Upper lobe of left lung (tissue), 6 donors: ENCODE measurements at places on chromosomes 6 and 20.

- H3K36me3 ChIP-seq, result no peaks in the 10 kb centered on the region
- H3K27ac ChIP-seq, result no peak overlapping the region
- no peak overlapping the region for H3K4me3 ChIP-seq
- H3K4me1 ChIP-seq, result no peaks in the 10 kb centered on the region
- no peak for DNase-seq
- no peaks in the 10 kb centered on the region for H3K27me3 ChIP-seq
Observed at GRCh38 chr6:81401970-81402690, 350.4 kb downstream of the TENT5A start.

DNA sequence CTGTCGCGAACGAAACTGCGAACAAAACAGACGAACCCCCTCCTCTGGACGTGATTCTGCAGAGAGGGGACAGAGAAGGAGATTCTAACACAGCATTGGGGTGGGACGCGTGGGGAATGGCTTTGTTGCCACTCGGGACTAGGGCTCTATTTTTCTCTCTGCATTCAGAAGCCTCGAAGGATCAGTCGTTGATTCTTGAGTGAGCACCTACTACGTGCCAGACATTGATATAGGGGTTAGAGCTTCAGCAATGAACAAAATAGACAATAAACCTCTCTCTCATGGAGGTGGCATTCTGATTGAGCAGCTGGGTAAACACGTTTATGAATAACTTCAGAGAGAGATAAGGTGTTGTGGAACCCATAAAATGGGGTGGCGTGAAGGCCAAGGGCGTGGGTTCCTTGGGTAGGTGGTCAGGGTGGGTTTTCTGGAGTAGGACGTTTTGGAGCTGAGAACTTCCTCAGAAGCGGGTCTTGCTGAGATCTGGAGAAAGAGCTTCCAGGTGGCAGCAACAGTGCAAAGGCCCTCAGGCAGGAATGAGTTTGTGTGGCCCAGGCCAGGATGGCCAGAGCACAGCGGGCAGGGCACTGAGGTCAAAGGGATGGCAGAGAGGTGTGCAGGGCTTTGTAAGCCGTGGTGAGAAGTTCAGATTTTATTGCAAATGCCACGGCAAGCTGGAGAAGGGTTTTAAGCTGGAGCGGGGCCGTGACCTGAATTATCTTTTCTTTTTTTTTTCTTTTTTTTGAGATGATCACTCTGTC is 884 bp downstream of the SLC2A10 start:
- DNase-seq, result no peak
- peak overlapping the region; percentile 86 for H3K27ac ChIP-seq
- peak overlapping the region; percentile 87 for H3K4me3 ChIP-seq
- H3K4me1 ChIP-seq, result peaks cover 22% of the 10 kb centered on the region
- no peaks in the 10 kb centered on the region for H3K27me3 ChIP-seq

GRCh38 chr20:21601799-21602198 is 87.9 kb upstream of the NKX2-2 start:
- H3K36me3 ChIP-seq, result no peaks in the 10 kb centered on the region
- H3K27me3 ChIP-seq, result no peaks in the 10 kb centered on the region
- no peak for DNase-seq
- H3K27ac ChIP-seq, result no peak overlapping the region
- no peak overlapping the region for H3K4me3 ChIP-seq

- no peak overlapping the region for H3K27ac ChIP-seq
- no peaks in the 10 kb centered on the region for H3K36me3 ChIP-seq
- H3K4me1 ChIP-seq, result peaks cover 6% of the 10 kb centered on the region
- no peak for DNase-seq
Observed at GRCh38 chr20:31740208-31740607, 1.1 kb downstream of the TPX2 start.

DNA sequence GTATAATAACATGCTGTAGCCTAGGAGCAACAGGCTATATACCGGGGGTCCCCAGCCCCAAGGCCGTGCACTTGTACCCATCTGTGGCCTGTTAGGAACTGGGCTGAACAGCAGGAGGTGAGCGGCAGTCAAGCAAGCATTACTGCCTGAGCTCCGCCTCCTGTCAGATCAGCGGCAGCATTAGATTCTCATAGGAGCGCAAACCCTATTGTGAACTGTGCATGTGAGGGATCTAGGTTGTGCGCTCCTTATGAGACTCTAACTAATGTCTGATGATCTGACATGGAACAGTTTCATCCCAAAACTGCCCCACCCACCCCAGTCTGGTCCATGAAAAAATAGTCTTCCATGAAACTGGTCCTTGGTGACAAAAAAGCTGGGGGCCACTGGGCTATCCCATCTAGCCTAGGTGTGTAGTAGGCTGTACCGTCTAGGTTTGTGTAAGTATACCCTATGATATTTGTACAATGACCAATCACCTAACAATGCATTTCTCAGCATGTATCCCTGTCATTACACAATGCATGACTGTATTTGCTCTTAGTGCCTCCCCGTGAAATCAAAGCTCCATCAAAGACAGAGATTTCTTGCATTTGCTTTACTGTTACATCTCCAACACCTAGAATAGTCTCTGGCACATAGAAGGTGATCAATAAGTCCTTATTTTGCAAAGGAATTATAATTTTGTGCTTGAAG is 30.8 kb downstream of the NHSL1 start:
- no peaks in the 10 kb centered on the region for H3K27me3 ChIP-seq
- DNase-seq, result no peak
- no peak overlapping the region for H3K27ac ChIP-seq
- no peak overlapping the region for H3K4me3 ChIP-seq

DNA sequence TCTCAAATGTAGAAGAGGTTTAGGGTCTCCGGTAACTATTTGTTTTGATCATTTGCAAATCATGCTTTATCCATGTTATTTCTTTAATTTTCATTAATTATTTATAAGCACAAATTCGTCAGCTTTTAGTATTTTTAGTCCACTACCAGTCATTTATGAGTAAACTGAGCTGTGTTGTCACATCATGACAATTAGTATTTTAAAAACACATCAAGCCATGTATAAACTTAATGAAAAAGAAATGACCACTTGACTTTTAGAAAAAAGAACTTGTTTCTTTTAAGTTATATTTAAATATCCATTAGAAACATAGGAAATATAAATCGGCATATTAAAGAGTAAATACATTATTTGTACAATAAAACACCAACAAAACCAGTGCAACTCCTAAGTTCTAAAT is 2.8 kb downstream of the NKX2-4 start:
- DNase-seq, result no peak
- H3K27ac ChIP-seq, result no peak overlapping the region
- H3K4me1 ChIP-seq, result peaks cover 17% of the 10 kb centered on the region
- peaks cover 5% of the 10 kb centered on the region for H3K36me3 ChIP-seq
- H3K27me3 ChIP-seq, result peaks cover 69% of the 10 kb centered on the region

DNA sequence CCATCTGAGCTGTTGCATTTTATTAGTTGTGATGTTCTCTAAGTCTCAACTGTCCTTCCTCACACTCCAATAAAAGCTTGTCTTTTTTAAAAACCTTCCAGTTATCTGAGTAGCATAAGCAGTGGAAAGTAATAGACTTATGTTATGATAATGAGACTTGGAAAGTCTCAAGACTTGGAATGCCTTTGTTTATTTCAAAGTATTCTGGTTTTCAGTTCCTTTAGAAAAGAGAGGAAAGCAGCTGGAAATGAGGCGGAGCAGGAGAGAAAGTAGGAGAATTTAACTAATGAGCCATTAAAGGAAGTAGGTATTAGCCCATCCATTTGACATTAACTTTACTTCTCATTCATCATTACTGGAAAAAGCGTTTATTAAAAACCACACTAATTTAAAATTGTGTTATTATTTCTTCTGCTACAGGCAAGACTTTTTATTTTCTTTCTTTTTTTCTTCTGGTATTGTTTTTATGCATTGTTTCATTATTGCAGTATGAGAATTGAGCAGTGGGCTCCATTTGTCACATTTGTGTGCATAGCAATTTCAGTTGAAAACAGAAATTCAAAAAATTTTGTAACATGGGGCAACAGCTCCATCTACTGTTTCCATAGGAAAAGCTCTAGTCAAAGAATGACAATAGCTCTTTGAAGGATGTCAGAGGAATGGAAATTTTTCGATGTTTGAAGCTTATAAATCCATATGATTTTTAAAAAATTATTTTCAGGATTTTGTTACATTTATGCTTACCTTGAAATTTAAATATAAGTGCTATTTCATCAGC is 194.8 kb downstream of the COL9A1 start:
- H3K36me3 ChIP-seq, result no peaks in the 10 kb centered on the region
- no peaks in the 10 kb centered on the region for H3K27me3 ChIP-seq
- DNase-seq, result no peak
- no peak overlapping the region for H3K4me3 ChIP-seq

- H3K36me3 ChIP-seq, result no peaks in the 10 kb centered on the region
Observed at GRCh38 chr6:116461932-116462885, 1.0 kb downstream of the CALHM6 start.

DNA sequence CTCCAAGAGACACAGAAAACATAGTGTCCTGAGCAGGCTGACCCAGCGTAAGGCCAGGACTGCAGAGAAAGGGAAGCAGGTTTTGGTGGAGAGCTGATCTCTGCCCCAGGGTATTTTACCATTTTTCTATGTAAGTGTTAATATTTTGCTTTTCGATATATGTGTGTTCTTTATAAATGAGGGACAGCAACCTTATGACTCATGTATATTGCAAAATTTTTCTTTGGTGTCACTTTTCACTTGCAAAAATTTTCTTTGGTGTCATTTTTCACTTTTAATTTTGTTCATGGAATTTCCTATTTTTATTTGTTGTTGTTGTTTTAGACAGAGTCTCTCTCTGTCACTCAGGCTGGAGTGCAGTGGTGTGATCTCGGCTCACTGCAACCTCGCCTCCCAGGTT is 34.6 kb upstream of the PXDC1 start:
- H3K36me3 ChIP-seq, result no peaks in the 10 kb centered on the region
- no peak overlapping the region for H3K27ac ChIP-seq
- H3K4me1 ChIP-seq, result no peaks in the 10 kb centered on the region
- H3K4me3 ChIP-seq, result no peak overlapping the region
- no peaks in the 10 kb centered on the region for H3K27me3 ChIP-seq
- no peak for DNase-seq

- peak within 1 kb of the TSS; percentile 30 for H3K4me3 ChIP-seq
- no peak for DNase-seq
- H3K27me3 ChIP-seq, result no peaks in the 10 kb centered on the region
- peak within 1 kb of the TSS; percentile 79 for H3K27ac ChIP-seq
Observed at GRCh38 chr6:116511424-116512110, at the start of gene CALHM5. CALHM5 (plus strand) TSS chr6:116511639; CDS start chr6:116511697, 58 bp downstream.

DNA sequence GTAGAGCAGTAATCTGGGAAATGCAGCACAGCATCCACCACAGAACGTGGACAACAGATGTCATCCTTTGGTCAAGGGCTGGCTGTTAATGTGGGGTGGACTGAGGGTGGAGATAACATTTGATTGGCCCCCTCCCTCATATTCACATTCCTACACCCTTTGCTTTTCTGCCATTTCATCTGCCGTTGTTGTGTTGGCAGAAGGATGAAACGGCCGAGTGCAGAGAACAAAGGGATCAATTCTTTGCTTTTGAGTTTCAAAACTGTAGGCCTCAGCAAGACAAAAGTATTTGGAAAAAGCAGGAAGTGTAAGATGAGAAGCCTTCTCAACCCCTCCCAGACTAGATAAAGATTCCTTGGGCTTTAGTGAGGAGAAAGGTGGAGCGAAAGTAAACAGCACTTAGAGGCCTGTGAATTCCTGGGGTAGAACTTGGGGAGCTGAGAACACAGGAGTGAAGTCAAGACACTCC is 74.2 kb upstream of the PHIP start:
- H3K4me1 ChIP-seq, result no peaks in the 10 kb centered on the region
- H3K36me3 ChIP-seq, result no peaks in the 10 kb centered on the region
- DNase-seq, result no peak
- no peaks in the 10 kb centered on the region for H3K27me3 ChIP-seq
- H3K27ac ChIP-seq, result no peak overlapping the region

- H3K27ac ChIP-seq, result no peak overlapping the region
- DNase-seq, result no peak
- no peaks in the 10 kb centered on the region for H3K4me1 ChIP-seq
- peaks cover 15% of the 10 kb centered on the region for H3K36me3 ChIP-seq
- no peak overlapping the region for H3K4me3 ChIP-seq
Observed at GRCh38 chr6:82185948-82186535, 61.5 kb downstream of the IBTK start.

- DNase-seq, result peak; percentile 67
- H3K4me1 ChIP-seq, result no peaks in the 10 kb centered on the region
- H3K27me3 ChIP-seq, result no peaks in the 10 kb centered on the region
- no peak overlapping the region for H3K4me3 ChIP-seq
Observed at GRCh38 chr6:148611213-148611612, 135.6 kb upstream of the UST start.

DNA sequence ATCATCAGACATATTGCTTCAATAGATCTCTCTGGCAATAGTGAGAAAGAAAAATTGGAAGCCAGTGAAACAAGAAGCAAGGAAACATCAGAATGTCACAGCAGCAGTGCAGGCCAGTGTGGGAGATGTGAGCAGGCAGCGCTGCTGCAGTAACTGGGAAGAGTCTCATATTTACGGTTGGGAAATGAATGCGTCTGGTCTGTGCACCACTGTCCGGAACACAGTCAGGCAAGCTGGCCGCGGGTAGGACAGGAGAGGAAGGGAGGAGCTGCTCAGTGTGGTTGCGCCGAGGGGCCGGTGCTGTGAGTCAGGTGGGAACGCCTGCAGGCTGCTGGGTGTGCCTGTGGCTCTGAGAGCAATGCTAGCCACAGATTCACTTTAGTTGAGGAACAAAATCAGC is 6.4 kb upstream of the PSMG4 start:
- peaks cover 8% of the 10 kb centered on the region for H3K4me1 ChIP-seq
- no peaks in the 10 kb centered on the region for H3K36me3 ChIP-seq
- DNase-seq, result no peak
- H3K27ac ChIP-seq, result no peak overlapping the region

GRCh38 chr6:8277769-8278168 is 157.6 kb downstream of the SLC35B3 start:
- H3K36me3 ChIP-seq, result no peaks in the 10 kb centered on the region
- H3K27ac ChIP-seq, result no peak overlapping the region
- no peak for DNase-seq
- H3K4me1 ChIP-seq, result no peaks in the 10 kb centered on the region
- no peaks in the 10 kb centered on the region for H3K27me3 ChIP-seq

GRCh38 chr6:33935439-33936080 is 131.8 kb upstream of the MLN start:
- H3K27me3 ChIP-seq, result no peaks in the 10 kb centered on the region
- no peak overlapping the region for H3K27ac ChIP-seq
- no peaks in the 10 kb centered on the region for H3K4me1 ChIP-seq
- DNase-seq, result no peak

GRCh38 chr6:109260701-109261100 is 121.6 kb downstream of the CD164 start:
- H3K36me3 ChIP-seq, result no peaks in the 10 kb centered on the region
- H3K4me1 ChIP-seq, result no peaks in the 10 kb centered on the region
- no peak overlapping the region for H3K4me3 ChIP-seq
- no peaks in the 10 kb centered on the region for H3K27me3 ChIP-seq
- DNase-seq, result no peak

GRCh38 chr20:34968042-34968775 is 12.5 kb downstream of the MYH7B start:
- H3K27ac ChIP-seq, result no peak overlapping the region
- no peak overlapping the region for H3K4me3 ChIP-seq
- no peaks in the 10 kb centered on the region for H3K27me3 ChIP-seq
- DNase-seq, result no peak

GRCh38 chr6:10534419-10534762 is 13.2 kb downstream of the GCNT2 start:
- DNase-seq, result no peak
- no peak overlapping the region for H3K4me3 ChIP-seq

- no peaks in the 10 kb centered on the region for H3K36me3 ChIP-seq
- H3K27ac ChIP-seq, result no peak overlapping the region
- no peak overlapping the region for H3K4me3 ChIP-seq
- H3K4me1 ChIP-seq, result no peaks in the 10 kb centered on the region
- DNase-seq, result no peak
Observed at GRCh38 chr6:155708100-155708499, 252.5 kb upstream of the NOX3 start.

GRCh38 chr6:61887423-61887822 is 398.6 kb downstream of the KHDRBS2 start:
- no peaks in the 10 kb centered on the region for H3K36me3 ChIP-seq
- H3K4me1 ChIP-seq, result no peaks in the 10 kb centered on the region
- DNase-seq, result no peak
- H3K27ac ChIP-seq, result no peak overlapping the region
